ENCODE measurements at places on chromosomes 2 and 18.

DNA sequence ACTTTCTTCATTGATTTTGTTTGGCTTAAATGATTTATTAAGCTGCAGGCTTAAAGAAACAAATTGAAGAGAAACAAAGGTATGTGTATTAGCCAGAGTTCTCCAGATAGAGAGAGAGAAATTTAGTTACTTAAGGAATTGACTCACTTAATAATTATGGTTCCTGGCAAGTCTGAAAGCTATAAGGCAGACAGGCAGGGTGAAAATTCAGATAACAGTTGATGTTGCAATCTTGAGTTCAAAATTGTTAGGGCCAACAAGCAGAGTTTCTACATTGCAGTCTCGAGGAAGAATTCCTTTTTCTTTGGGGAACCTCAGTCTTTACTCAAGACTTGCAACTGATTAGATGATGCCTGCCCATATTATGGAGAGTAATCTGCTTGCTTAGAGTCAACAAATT lies 593.5 kb downstream of the ADCYAP1 start:
- no peak for DNase-seq

DNA sequence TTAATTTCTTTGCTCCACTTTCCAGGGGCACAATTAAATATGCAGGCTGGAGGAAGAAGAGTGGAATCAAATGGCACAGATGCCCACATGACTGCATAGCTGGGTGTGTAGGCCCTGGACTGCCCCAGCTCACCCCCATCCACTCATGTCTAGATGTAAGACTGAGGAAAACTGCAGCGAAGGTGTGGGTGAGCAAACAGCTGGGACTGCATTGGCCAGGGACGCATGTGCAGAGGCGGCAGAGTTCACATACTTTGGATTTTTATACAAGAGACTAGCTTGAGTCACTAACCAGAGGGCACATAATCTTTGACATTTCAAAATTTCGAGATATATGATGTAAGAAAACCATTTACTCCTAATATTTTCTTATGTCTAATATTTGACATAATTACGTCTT lies 60.1 kb downstream of the SPIRE1 start:
- DNase-seq: no peak

DNA sequence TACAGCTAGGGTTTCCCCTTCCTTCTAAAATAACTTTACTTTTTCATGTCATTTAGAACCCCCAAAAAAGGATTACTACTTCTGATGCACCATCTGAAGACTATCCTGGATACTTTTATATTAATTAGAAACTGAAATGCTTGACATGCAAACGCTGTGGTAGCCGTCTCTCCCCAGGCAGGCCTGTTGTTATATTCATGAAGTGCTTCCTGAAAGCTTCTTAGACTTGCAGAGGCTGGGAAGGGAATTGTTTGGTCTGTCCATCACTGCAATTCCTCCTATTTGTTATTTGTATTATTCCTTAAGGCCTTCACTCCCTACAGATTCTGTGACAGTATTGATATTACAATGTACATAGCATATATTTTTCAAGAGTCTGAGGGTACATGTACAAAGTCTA lies 370.2 kb downstream of the NRXN1 start:
- DNase-seq: no peak

DNA sequence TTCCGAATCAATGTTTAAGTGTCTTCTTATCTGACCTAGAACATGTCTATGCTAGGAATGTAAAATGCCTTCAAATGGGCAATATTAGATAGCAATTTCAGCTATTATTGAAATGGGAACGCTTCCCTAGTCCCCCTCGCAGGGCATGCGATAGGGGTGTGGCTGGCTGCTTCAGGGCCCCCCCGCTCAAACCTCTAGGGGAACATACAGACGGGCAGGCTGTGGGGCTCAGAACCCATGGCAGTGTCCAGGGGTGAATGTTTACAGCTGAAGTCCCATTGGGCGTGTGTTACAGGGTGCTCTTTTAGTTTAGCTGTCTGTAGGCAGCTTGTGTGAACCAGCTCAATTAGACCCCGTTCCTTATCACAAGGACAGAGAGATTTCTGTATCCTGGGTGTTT lies 315.9 kb downstream of the DSEL start:
- DNase-seq: no peak

- DNase-seq: no peak
These were observed 21.4 kb upstream of the C1QL2 start for GRCh38 chr2:119179991-119180390.

DNA sequence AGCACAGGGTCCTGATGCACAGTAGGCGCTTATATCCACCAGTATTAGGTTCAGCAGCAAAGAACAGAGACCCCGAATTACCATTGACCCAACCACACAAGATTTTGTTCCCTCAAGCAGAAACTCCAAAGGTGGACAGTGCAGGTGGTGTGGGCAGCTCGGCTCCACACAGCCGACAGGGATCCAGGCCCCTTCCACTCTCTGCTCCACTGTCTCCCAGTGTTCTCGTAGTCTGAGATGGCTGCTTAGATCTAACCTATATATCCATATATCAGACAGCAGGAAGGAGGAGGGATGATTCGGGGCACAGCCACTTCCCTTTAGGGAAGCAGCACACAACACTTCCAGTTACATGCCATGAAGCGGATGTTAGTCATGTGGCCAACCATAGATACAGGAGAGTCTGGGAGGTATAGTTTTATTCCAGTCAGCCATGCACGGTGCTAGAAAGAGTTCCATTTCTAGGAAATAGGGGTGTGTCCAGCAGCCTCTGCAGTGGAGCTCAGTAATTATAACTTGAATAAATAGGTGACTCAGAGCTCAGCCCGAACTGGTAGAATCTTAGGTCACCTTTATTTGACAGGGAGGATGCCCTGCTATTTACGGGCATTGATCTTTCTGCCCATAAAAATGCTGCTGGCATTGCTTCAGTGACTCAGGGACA lies 158.9 kb downstream of the TWIST2 start:
- DNase-seq: no peak

DNA sequence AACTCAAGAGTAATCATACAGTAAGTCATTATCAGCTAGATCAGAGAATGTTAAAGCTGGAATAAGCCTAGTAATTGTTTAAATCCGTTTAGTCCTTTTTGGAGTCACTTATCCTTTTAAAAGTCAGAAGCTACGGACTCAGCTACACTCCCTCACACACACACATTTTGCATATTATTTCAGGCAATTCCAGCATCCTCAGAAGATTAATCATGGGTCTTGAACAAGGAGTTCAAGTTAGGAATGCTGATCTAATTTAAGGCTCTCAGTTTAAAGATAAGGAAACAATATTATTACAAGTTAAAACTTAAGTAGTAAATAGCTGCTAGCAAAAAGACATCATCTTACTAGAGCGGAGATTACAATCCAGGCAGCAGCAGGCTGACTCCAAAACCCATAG lies 74.3 kb downstream of the GTF3C3 start:
- DNase-seq: no peak

GRCh38 chr2:218393750-218394290 lies 5.8 kb upstream of the CTDSP1 start:
- DNase-seq: no peak

DNA sequence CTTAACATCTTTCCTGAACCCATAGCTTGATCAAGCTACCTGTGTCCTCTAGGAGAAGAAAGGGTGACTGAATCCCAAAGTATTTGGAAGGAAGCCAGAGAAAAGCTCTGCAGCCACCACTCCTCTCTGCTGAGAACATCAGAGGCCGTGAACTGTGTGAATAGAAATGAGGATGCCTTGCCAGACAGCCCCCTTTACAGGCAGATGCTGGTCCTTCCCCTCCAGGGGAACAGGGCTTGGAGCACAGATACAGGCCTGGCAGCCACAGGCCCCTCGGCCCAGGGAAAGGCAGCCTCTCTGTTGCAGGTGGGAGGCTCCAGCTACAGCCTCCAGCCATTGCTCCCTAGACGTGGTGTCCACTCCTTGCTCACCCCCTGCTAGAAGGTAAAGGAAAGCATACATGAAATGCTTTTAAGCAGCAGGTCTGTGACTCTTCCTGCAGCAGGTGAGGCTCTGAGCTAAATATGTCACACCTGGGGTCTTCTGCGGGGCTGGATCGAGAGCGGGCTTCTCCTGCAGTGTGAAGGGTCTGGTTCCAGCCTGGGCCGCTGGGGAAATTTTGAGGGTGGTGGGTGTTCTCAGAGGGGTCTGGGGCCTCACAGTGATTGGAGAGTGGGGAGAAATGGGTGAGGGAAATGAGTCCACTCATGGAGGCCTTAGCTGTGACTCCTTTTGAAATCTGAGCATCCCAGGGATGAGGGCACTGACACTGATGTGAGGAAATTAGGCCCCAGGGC lies 234.0 kb downstream of the KLHL29 start:
- DNase-seq: no peak

GRCh38 chr2:84197901-84198300 lies 261.2 kb downstream of the SUCLG1 start:
- DNase-seq: no peak

Measured in GM12891 (cell line).